Fibroblast of skin of scalp (primary cell): ENCODE measurements at places on chromosomes 12 and 14.

- no peak for DNase-seq
Observed at GRCh38 chr14:63555572-63555971, 12.4 kb upstream of the PPP2R5E start.

DNA sequence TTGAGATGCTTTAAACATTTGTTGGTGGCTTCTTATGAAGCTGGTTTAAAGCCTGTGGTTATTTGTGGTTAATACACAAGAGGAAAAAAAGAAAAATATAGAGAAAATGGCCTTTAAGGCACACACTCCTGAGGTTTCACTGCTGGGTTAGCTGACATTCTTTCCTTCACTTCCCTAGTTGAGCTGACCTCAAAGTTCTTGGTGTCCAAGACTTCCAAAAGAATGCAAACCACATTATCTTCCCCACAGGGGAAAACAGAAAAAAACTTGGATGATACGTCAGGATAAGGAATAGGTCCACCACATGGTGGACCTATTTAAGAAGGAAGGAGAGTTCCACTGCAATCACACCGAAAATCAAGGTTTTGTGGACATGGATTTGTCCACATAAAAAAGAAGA lies 94.3 kb downstream of the SLC25A21 start:
- peak; percentile 59 for DNase-seq

GRCh38 chr12:116717466-116718437 lies 20.1 kb downstream of the SPRING1 start:
- no peak for DNase-seq

DNA sequence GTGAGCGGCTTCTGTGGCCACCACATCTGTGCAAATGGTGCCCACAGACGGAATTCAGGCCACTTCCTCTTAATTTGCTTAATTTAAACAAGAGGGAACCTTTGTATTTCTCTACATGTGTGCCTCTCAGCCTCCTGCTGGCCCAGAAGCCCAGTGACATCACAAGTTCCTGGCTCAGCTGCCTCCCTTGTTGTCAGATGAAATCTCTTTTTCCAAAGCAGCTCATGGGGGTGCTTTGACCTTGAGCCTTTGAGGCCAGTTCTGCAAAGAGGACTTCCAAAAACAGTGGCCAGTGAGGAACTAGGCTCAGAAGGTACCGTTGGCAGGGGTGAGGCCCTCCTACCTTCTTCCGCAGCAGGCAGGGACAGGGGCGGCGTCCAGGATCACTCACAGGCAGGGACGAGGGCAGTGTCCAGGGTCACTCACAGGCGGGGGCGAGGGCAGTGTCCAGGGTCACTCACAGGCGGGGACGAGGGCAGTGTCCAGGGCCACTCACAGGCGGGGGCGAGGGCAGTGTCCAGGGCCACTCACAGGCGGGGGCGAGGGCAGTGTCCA lies 35.0 kb upstream of the GALNT9 start:
- no peak for DNase-seq

DNA sequence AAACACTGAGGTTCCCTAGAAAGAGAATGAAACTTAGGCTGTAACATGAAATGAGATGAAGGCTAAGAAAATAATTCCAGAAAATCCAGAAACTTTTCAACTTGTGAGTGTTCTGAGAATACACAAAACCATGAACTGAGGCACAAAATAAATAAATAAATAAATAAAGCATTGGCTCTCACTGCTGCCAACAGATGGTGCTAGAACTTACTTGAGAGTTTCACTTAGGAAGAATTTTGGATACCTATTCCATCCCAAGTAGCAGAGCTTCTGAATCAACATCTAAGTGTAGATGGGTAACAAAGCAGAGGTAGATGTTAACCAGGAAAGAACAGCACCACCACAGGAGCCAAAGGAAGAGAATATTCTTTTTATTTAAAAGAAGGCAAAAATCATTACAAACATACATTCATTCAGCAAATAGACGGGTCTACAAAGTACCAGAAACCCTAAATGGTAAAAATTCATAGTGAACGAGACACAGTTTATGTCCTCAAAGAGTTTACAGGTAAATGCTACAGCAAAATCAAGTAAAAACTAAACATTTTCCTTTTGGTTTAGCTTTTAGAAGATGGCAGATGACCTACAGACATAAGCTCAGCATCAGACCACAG lies 16.7 kb downstream of the EPS8 start:
- no peak for DNase-seq

DNA sequence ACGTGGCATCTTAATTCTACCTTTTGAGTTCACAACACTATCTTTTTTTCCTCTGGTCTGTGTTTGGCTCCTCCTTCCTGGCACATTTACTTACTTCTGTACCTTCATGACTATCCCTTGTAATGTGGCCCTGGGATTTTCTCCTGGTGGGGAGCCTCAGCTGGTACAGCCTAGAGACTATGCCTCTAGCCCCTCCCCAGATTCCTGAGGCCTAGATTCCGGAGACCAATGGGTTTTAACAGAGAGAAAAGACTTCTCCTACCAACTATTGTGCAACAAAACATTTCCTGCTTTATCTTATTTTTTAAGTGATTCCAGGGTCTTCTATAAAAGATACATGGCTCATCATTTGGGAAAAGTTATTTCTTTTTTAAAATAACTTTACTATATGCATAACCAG lies 216.2 kb upstream of the KRR1 start:
- DNase-seq: no peak

GRCh38 chr14:37678916-37679315 lies 83.5 kb downstream of the TTC6 start:
- DNase-seq: no peak

DNA sequence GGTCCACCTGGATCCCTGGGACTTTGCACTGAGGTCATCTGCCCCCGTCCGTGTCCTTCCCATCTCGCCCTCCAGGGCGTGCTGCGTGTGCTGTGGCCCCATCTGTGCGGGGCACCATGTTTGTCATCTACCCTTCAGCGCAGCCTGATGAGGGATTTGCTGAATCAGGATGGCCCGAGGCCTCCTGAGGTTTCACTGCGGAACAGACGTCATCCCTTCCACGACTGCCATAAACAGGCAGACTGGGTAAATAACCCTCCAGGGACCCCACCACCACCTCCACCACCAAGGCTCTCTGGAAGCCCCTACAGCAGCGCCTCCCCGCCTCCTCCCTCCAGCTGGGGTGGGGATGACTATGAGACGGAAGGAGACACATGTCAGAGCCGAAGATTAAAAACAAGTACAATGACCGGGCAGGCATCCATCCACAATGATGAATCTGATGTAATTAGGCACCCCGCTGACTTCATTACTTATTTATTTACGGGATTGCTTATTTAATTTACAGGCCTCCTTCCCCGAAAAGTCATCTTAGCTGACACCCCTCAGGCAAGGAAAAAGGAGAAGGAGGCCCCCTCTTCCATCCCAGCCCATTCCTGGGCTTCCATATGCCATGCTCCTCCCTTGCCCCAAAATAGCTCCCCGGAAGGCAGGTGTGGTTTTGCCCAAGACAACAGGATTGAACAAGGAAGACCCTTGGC lies 39.4 kb downstream of the NCOR2 start:
- DNase-seq: peak; percentile 80

GRCh38 chr12:26954027-26954426 lies 15.8 kb downstream of the FGFR1OP2 start:
- no peak for DNase-seq

DNA sequence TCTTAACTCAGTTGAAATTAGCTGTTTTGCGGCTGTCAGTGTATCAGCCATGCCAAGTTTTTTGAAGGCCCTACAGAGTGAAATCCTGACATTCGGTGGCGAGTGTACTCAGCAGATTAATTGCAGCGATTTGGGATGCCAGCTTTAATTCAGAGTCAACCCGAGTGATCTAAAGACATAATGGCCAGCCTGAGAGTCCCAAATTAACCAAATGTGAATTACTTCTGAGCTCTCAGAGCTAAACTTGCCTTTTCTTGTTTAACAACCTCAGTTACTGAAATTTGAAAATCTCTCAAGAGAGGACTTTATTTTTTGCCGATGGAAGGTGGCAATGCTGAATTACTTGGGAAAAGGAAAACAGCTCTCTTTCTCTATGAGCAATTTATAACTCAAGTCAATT lies 148.5 kb downstream of the GLT1D1 start:
- no peak for DNase-seq

DNA sequence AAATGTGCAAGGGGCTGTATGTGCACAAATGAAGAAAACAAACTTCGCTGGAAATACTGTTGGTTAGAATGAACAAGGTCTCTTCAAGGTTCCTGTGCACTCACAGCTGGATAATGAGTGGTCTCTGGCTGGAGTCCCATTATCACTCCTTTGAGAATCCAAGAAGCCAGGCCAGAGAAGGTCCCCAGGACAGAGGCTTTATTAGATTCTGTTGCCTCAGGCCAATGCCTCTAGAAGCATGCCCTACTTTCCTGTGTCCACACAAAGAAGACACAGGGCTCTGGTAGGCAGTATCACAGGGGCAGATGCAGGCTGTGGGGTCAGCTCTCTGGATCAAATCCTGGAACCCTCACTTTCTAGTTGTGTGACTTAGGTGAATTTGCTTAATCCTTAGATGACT lies 384.7 kb downstream of the GRIN2B start:
- DNase-seq: no peak

DNA sequence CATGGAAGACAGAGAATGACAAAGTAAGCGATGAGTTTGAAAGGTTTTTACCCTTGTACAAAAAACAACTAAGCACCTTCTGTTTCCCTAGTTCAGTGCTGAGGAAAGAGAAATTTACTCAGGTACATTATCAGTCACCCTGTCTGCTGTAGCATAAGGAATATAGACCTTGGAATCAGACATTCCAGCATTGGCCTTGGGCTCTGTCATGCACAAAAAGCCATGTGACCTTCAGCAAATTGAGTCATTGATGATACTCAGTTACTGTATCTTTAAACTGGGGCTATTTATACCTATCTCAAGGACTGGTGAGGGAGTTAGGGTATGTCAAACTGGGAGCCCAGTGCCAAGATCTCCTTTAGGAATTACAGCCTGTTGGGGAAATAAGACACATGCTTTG lies 19.3 kb upstream of the TCL1A start:
- DNase-seq: no peak

DNA sequence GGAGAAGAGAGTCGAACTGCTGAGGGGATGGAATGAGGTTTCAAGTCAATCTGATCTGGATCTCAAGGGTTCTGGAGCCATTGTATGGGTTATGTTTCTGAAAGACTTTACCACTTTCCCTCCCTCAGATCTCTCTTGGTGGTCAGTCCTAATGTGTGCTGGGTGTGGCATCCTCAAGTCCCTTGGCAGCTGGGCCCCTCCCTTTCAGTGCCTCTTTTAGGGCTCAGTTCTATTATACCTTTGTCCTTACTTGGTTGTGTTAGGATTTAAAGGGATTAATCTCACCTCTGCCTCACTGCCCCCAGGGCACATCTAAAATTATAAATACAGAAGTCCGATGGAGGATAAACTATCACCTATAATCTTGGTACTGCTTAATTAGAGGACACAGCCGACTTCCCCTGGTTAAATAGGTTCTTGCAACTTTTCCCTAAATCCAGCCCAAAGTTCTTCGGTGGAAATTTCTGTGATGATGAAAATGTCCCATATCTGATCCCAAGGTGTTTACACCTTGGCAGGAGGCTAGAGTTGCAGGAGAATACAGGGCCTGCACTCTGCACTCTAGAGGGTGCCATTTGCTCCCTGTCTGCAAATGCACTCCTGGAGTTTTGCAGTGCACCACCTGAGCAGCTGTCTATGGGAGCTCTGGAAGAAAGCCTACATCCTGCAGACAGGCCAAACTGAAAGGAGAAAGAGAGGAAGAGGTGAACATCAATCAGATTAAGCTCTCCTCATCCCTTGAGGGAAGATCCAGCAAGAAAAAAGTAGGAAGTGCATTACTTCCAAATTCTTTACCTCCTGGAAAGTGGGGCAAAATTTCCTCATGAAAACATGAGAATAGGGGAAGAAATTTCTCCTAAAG lies 106.8 kb downstream of the NUAK1 start:
- DNase-seq: no peak

GRCh38 chr14:76306131-76306530 lies 69.8 kb upstream of the ESRRB start:
- DNase-seq: no peak

- DNase-seq: peak; percentile 29
Observed at GRCh38 chr14:31411218-31411727, 9.1 kb downstream of the HEATR5A start.

GRCh38 chr12:120346681-120347080 lies 19.1 kb upstream of the PLA2G1B start:
- DNase-seq: no peak

DNA sequence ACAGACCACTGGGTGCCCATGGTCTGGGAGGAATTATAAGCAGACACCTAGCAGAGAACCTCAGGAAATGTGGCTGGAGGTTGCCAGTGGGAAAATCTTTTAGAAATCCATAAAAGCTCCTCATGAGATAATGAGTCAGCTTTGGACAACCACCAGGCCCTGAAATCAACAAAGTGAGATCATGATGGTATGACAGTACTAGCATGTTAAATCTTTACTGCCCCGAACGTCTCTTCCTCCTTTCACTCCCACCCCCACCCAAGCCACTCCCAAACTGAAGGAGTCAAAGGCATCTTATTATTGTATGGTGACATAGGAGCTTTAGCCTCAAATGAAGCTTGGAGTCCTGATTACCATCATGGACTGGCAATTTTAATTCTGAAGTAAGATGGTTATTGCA lies 240.0 kb downstream of the DIO2 start:
- peak; percentile 64 for DNase-seq

- peak; percentile 48 for DNase-seq
Observed at GRCh38 chr14:37036669-37037341, 135.6 kb downstream of the SLC25A21 start.

- DNase-seq: no peak
Observed at GRCh38 chr12:107352347-107353081, 259.2 kb upstream of the CRY1 start.

GRCh38 chr14:39339003-39339402 lies 93.2 kb downstream of the FBXO33 start:
- peak; percentile 20 for DNase-seq
